ELF-1 (cell line): ENCODE measurements at places on chromosomes 11 and 22.
A peak's percentile ranks its signal among the peaks of the same experiment; 100 is the strongest.

DNA sequence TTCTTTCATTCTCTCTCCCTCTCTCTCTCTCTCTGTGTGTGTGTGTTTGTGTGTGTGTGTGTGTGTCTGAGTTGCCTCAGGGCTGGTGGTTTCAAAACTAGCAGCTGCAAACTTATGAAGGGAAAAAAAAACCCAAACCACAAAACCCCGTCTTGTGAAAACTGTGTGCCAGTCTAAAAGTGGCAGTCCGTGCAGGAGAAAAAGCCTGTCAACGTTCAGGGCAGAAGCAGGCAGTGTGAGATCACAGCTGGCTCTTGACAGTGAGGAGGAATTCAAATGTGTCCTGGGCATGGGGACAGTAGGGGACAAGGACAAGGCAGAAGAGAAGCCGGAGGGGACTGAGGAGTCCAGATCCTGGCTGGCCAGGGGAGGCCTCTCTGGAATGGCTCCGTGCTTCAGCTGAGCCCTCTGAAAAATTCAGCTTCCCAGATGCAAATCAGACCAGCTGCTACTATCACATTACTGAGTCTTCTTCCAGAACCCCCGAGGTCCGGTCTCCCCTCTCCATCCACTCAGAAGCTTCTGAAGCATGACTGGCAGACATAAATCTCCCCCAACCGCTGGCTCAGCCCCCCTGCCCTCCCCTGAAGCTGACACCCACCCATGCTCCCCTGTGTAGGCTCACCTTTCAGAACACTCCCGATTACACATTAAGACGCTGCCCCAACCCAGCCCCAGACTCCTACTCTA lies 31.9 kb downstream of the FLI1 start:
- DNase-seq: no peak

DNA sequence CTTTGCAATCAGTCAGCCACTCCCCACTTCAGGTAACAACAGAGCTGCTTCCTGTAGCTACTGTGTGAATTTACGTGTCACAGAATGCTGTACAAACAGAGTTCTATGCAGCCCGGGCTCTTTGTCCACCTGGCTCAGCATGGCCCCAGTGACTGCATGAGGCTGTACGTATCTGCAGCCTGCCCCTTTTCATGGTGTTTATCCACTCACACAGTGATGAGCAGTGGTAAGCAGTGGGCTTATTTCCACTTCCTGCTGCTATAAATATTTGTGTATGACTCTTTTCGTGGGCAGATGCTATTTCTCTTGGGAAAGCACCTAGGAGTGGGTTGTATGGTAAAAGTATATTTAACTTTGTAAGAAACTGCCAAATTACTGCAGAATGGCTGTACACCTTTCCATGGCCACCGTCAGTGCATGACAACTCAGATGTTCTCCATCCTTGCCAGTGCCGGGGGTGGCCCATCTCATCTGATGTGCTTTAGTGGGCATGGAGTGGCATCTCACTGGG lies 43.3 kb downstream of the MYEOV start:
- no peak for DNase-seq

DNA sequence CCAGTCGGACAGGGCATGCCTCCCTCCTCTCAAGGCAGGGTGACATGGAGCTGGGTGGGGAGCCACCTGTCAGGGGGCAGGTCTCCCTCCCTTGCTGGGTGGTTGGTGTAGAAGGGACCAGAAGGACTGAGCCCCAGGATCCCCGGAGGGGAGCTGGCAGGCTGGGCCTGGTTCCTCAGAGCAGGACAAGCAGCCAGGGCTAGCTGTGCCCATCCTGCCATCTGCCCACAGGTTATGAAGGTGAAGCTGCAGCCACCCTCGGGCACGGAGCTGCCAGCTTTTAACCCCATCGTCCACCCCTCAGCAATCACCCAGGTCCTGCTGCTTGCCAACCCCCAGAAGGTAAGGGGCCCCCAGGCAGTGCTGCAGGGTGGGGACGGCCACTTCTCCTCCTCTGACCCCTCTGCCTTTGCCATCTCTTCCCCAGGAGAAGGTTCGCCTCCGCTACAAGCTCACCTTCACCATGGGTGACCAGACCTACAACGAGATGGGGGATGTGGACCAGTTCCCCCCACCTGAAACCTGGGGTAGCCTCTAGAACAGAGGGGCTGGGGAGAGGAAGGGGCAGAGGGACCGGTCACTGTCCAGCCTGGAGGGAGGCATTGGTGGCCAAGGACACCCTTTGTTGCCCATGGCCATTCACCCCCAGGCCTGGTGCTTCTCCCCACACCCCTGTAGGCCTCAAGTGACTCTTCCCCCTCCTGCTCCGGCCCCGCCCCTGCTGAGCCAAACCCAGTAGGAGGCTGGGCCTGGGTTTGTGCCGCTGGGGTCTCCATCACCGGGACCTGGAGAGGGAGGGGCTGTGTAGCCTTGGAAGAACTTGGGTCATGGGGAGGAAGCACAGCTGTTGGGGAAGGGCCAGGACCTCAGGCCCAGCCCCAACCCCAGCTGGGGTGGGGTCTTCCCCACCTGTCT lies 7.0 kb upstream of the SH3BP1 start:
- no peak for DNase-seq

- no peak for DNase-seq
These were observed 9.2 kb downstream of the KCNC1 start for GRCh38 chr11:17743808-17744119.

DNA sequence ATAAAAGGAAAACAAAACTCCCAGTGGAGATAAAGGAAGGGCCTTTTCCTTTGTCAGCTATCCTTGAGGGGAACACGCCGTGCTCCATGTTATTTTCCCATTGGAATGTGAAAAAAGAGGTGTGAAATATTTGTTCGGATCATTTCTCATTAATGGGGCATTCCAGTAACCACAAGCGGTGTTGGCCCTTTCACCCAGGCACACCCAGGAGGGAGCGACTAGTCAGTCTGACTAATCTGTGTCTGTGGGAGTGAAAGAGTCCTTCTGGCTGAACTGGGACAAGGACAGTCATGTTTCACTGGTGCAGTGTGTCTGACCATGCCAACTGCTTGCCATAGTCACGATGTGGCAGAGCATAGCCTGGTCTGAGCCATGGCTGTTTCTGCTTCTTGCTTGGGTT lies 13.0 kb upstream of the MYEOV start:
- no peak for DNase-seq

- DNase-seq: no peak
These were observed 113.6 kb downstream of the BARX2 start for GRCh38 chr11:129489249-129489648.

DNA sequence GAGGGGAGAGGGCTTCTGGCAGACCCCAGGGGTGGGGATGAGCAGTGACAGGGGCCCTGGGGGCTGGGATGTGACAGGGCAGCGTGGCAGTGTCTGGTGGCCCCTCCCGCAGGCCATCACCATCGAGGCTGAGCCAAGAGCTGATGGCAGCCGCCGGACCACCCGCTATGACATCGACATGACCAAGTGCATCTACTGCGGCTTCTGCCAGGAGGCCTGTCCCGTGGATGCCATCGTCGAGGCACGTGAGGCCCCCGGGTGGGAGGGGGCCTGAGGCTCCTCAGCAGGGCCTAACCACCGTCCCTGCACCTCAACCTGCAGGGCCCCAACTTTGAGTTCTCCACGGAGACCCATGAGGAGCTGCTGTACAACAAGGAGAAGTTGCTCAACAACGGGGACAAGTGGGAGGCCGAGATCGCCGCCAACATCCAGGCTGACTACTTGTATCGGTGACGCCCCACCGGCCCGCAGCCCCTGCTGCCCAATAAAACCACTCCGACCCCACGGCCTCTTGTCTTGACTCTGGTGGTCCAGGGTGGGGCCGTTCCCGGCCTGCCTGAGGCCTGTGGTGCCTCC lies 2.6 kb upstream of the TCIRG1 start:
- DNase-seq: no peak

GRCh38 chr22:22810471-22810870 lies 77.1 kb upstream of the IGLL5 start:
- no peak for DNase-seq

DNA sequence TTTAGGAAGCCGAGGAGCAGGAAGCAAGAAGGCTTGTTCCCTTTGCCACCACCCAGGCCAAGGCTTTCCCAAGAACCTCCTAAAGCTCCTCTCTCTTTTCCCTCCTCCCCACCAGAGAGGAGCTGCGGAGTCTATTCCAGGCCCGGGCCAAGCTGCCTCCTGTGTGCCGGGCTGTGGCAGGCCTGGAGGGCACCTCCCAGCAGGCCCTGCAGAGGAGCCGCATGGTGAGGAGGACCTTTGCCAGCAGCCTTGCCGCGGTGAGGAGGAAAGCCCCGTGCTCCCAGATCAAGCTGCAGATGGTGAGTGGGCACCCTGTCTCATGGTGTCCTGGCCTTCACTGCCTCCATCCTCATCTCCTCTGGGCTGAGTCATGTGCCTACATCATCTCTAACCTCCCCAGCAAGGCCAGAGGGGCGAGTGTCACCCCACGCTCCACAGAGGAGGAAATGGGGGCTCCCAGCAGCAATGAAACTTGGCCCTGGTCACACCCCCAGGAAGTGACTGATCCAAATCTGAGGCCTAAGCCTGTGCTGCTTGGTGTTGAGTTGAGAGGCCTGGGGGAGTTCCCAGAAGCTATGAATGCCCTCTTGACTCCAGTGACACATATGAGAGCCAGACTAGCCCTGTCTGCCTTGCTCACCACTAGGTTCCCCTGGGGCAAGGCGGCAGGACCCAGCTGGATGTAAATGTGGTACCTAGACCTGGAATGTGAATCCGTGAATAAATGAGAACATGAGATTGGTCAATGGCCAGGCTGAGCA lies 104.2 kb downstream of the MYO18B start:
- DNase-seq: peak; percentile 18

DNA sequence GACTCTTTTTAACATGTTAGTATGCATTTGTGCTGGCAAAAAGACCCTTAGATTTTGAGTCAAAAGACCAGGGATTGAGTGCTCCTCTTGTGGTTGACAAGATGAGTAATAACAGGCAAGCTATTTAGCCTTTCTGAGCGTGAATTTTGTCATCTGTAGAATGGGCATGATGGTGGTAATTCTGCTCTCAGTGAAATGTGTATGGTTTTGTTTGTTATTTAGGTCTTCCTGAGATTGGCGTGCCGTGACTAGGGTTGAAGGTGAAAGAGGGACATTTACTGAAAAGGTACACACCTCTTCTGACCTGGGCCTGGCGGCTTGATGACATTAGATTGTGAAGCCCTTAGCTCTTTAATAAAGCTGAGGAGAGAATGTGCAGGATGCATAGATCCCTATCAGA lies 8.4 kb upstream of the CEP295 start:
- no peak for DNase-seq

DNA sequence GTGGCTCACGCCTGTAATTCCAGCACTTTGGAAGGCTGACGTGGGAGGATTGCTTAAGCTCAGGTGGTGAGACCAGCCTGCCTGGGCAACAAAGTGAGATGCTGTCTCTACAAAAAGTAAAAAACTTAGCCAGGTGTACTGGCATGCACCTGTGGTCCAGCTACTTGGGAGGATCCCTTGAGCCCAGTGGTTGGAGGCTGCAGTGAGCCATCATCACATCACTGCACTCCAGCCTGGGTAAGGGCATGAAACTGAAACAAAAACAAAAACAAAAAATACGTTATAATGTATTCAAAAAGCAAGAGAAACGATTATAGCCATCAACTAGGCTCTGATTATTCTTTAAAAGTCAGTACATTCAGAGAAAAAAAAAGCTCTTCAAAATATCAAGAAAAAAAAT lies 62.5 kb downstream of the TCF20 start:
- no peak for DNase-seq

DNA sequence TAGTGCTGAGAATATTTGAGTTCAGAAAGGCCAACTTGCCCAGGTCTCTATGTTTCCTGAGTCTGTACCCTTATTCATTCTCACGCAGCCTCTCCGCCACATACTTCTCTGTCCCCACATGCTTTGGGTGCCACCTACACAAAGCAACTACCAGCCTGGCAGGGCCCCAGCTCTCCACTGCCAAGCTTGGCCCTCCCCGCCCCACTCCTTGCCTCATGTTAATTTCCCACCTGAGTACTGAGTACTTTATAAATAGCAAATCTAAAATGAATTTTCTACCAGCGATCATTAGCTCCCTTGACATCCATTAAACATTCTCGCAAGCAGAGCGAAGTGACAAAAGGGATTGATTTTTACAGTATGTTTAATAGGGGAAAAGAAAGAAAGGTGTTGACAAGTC lies 20.8 kb downstream of the NTM start:
- DNase-seq: no peak

DNA sequence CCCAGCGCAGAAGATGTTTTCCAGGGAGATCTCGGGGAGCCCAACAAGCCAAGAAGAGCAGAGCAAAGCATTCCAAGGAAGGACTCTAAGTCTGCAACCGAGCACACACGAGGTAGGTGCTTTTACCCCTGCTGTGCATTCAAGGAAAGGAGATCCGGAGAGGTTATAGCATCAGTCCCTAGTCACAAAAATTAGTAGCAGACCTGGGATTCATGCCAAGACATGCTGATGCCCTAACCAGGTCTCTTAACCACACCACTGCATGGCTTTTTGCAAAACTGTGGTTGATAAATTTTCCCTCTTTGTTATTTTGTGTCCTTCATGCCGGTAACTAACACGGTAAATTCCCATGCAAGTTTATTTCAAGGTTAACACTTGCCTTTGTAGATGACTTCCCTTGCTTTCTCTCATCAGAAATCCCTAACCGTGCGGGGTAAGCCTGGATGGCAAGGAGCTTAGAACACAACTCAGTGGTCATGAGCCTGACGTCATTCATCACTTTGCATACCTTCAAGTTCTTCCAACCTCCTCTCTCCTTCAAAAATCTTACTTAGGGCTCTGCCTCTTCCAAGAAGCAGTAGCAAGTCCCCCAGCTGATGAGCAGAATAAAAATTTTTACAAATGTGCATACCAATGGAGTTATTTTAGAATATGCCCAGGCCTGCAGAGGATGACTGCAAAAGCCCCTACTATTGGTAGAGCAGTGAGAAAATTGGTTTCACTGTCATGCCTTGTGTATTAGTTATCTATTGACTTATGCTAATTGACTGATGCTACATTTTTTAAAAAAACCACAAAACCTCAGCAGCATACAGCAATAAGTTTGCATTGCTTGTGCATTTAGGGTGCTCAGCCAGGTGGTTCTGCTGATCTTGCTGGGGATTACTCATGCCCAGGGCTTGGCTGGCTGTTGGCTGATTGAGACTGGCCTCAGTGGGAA lies 465.1 kb downstream of the MN1 start:
- DNase-seq: no peak

- DNase-seq: peak; percentile 34
These were observed 41.7 kb upstream of the PLET1 start for GRCh38 chr11:112302226-112302868.
